Hindlimb muscle (tissue), 1 donor: ENCODE measurements at places on chromosomes 13 and 19. TPM values are rescaled to one million over a fixed set of nuclear protein-coding genes. Genes with fewer than 3 reads are reported as not detected.

DNA sequence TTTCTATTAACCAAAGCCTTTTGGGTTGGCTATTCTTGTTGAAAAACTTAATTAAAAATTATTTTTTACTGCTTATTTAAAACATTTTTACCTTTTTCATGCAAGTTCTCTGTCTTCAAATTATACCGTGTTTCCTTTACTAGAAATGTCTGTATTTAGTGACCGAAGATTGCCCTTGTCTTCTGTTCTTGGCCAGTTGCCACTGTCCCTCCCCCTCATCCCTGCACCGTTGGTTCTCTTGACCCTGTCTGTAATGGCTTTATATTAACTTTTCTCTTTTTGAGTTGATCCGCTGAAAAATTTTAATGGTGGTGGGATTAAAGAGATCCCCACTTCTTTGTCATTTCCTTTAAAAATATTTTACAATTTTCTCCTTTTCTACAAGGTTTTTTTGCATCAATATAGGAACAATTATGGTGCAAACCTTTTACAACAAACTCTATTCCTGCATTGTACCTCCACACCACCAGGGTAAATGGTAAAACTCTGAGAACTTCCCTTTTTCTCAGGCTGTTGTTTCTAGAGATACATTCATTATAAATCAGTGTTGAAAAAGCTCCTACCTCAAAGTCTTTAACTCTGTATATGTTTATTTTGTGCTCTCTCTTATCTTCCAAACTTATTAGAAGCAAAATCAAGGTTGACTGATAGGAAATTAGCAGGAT is 12.9 kb upstream of the RNF113B start:
- DNase-seq, result peak; percentile 38

GRCh38 chr13:21330126-21330861 is 128.8 kb downstream of the ZDHHC20 start:
- no peak for DNase-seq

GRCh38 chr19:7509625-7510024 is 6.3 kb upstream of the ZNF358 start:
- DNase-seq, result no peak

- DNase-seq, result no peak
These were observed 147.1 kb downstream of the DNAJC15 start for GRCh38 chr13:43170506-43170905.

The CACNG7 gene
- not detected for polyA plus RNA-seq

The RNF126 gene
- polyA plus RNA-seq, result 32.3 TPM

The PSMD8 gene
- 120 TPM for polyA plus RNA-seq

The SHISA2 gene
- polyA plus RNA-seq, result 82.8 TPM
